Astrocyte of the hippocampus (primary cell): ENCODE measurements at places on chromosomes 5 and 9.

GRCh38 chr5:2251751-2252150 lies 369.0 kb upstream of the IRX4 start:
- no peak for DNase-seq

DNA sequence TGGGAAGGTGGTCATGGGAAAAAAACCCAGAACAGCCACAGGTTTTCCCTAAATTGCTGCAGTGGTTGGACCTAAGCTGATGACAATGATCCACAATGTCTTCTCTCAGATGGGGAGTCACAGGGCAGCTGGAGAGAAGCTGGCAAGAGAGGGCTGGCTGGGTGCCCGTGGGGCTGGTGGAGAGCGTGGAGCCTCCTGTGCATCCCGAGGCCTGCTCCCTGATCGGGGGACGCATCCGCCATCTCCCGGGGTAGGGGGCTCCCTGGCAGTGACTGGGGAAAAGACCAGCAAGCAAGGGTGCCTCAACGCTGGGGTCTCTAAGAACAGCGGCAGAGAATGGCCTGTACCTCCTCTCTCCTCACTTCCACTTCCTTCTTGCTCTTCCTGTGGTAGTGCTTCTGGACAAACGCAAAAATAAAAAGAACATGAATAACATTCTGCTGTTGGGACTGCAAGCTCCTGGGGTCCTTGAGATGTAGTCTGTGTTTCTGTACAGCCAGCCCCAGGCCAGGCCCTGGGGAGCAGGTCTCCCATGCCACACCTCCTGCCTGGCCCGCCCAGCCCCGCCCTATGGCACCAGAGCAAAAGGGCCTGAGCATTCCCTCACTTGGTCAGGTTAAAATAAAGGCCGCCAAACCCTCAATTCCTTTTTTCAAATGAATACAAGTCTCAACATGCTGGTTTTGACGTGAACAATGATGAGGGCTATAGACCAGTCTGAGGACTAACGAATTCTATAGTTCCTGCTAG lies 7.0 kb upstream of the MRNIP start:
- no peak for DNase-seq

GRCh38 chr5:178077751-178078150 lies 35.6 kb upstream of the N4BP3 start:
- DNase-seq, result no peak

- no peak for DNase-seq
These were observed 64.0 kb upstream of the FOXE1 start for GRCh38 chr9:97788763-97789663.

DNA sequence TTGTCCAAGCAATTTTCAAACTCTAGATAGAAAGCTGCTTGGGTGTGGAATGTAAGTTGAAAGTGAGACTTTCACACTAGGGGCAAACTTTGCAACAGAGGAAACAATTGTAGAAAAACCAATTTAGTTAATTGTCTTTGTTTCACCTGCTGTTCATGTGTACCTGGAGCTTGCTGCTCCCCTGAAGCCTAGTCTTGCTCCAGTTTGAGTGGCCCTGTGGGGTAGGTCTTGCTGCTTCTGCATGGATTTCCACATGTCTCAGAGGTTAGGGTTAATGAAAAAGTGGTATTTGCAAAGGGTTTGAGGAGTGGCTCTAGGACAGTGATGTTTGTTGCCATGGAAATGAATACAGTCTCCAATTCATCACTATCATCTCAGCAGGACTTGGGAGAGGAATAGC lies 182.2 kb downstream of the FSTL4 start:
- DNase-seq, result no peak
